CD4-positive, alpha-beta memory T cell (primary cell): ENCODE measurements at places on chromosomes 16 and 17.

- peak; percentile 28 for DNase-seq
These were observed 99.4 kb downstream of the CYLD start for GRCh38 chr16:50841081-50841886.

- no peak for DNase-seq
These were observed 50.1 kb downstream of the PECAM1 start for GRCh38 chr17:64340557-64340956.

- no peak for DNase-seq
These were observed 4.6 kb upstream of the GHDC start for GRCh38 chr17:42198897-42199296.

DNA sequence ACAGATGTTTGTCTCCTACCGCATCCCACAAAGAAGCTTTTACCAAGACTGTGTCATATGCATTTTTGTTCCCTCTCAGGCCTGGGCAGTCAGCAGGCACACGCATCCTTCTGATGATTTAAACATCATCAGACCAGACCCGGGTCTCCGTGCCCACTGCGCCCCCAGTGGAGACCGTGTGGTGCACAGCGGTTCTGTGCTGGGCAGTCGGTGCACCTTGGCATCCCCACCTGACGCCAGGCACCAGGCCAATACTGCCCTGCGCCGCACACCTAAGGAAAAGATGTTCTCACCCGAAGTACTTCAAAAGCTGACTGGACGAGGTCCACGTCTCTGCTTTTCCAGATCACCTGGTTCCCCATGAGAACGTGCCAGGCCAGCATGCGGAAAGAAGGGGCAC is 10.6 kb upstream of the PLD6 start:
- no peak for DNase-seq

GRCh38 chr17:64978138-64978537 is 58.9 kb upstream of the LRRC37A3 start:
- no peak for DNase-seq

DNA sequence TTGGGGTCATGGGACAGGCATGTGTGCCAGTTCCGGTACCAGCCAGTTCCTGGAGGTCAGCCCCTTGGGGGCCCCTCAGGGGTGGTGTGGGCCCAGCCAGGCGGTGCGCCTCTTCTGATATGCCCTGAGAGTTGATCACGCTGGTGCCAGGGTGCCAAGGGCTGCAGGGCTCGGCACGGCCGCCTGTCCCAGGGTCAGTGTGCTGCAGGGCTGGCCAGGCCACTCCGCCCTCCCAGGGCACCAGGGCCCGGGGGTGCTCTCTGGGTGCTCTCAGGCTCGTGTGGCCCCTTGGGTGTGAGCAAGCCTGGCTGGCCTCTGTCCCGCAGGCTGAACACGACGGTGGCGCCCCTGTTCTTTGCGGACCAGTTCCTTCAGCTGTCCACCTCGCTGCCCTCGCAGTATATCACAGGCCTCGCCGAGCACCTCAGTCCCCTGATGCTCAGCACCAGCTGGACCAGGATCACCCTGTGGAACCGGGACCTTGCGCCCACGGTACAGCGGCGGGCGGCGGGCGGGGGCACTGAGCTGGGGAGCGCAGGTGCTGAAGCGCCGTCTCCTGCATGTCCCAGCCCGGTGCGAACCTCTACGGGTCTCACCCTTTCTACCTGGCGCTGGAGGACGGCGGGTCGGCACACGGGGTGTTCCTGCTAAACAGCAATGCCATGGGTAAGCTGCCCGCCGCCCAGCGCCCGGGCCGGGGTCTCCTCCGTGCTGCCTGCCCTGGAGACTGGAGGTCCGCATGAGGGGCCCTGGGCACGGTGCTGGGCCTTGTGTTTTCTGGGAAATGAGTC is 6.0 kb downstream of the GAA start:
- no peak for DNase-seq

DNA sequence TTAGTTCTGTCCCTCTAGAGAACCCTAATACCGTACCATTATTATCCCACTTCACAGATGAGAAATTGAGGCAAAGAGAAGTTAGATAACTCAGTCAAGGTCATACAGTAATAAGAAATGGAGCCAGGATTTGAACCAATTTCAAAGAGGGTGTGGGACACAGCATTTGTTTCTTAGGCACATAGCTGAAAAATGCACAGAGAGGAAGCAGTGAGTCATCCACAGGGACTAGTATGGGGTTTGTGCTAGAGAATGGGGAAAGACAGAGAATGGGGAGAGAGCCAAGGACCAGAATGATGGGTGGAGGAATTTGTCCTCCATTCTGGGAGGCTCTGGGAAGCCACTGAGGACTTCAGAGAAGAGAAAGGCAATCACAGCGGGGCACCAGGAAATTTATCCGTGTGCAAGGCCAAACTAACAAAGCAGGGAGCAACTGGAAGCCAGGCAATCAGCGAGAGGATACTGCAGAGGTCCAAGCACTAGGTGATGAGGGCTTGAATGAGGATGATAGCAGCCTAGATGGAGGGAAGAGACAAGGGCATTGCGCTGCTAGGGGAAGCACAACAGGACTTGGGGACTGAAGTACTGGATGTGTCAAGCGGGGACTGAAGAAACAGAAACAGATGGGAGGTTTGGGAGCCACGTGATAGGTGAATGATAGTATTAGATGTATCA is 78.1 kb upstream of the ZFHX3 start:
- no peak for DNase-seq
